ENCODE measurements at places on chromosomes 2 and 18. TPM values are rescaled to one million over a fixed set of nuclear protein-coding genes. Genes with fewer than 3 reads are reported as not detected.

GRCh38 chr2:80938463-80938862 lies 633.9 kb upstream of the LRRTM1 start:
- H3K36me3 ChIP-seq, result no peaks in the 10 kb centered on the region
- H3K4me3 ChIP-seq, result no peak overlapping the region
- H3K27ac ChIP-seq, result no peak overlapping the region

RSAD2 gene
- 2.8 TPM for total RNA-seq

GRCh38 chr2:151120011-151120410 lies 141.7 kb downstream of the RBM43 start:
- H3K27ac ChIP-seq, result no peak overlapping the region
- H3K36me3 ChIP-seq, result no peaks in the 10 kb centered on the region
- H3K27me3 ChIP-seq, result peaks cover 8% of the 10 kb centered on the region
- no peak for ATAC-seq
- no peak overlapping the region for H3K4me3 ChIP-seq
- H3K4me1 ChIP-seq, result no peaks in the 10 kb centered on the region

- no peak overlapping the region for H3K27ac ChIP-seq
- peak; percentile 40 for ATAC-seq
- peaks cover 43% of the 10 kb centered on the region for H3K27me3 ChIP-seq
- peaks cover 5% of the 10 kb centered on the region for H3K4me1 ChIP-seq
- H3K36me3 ChIP-seq, result peaks cover 14% of the 10 kb centered on the region
Observed at GRCh38 chr2:232927032-232927792, 57.1 kb downstream of the SNORC start.

DNA sequence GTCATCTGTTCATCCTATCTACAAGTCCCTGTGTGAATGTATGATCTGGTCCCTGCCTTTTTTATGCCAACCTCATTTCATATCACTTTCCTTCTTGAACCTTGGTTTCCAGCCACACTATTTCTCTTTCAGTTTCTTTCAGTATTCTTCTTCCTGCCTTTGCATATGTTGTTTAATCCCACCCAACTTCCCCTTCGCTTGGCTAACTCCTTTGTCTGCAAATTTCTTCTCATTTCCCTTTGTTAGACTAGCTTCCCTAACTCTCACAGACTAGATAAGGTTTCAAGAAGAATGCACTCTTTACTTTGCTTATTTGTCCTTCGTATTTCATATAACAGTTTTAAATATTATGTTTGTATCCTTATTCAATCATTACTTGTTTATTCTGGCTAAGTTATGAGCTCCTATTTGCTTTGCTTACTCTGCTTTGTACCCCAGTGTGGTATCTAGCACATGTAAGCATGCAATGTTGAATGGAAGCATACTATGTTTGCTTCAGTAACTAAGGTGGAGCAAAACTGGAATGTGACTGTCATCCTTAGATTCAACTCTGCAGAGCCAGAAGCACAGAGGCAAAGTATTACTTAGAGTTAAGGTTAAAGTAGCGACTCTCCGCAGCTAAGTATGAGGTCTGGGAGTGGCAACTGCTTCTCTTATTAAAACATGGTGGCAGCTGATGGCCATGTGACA lies 681.3 kb downstream of the CPS1 start:
- no peaks in the 10 kb centered on the region for H3K4me1 ChIP-seq
- no peak overlapping the region for H3K27ac ChIP-seq
- no peaks in the 10 kb centered on the region for H3K27me3 ChIP-seq

- H3K27ac ChIP-seq, result no peak overlapping the region
- no peak for ATAC-seq
- H3K4me3 ChIP-seq, result no peak overlapping the region
- H3K4me1 ChIP-seq, result no peaks in the 10 kb centered on the region
- H3K27me3 ChIP-seq, result no peaks in the 10 kb centered on the region
- peaks cover 42% of the 10 kb centered on the region for H3K36me3 ChIP-seq
Observed at GRCh38 chr2:190272457-190272842, 47.2 kb downstream of the HIBCH start.

DNA sequence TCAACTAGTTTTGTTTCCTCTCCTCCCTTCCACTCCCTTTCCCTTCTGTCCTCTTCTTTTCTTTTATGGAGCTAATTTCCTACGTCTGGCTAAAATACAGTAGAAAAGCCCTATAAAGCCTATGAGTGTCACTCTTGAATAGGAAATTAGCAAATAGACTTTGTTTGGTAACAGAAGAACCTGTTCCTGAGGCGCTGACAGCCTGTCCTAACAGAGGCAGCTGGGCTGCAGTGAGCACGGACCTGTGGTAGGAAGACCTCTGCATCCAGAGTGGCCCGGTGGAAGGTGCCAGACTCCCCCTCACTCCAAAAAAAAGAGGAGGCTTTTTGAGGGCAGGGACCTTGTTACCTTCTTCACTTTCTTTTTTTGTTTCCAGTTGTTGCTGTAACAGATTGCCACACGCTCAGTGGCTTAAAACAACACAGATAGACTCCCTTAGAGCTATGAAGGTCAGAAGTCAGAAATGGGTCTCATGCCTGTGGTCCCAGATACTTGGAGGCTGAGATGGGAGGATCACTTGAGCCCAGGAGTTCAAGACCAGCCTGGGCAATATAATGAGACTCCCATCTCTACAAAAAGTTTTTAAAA lies 81.2 kb upstream of the TXNDC2 start:
- no peak overlapping the region for H3K4me3 ChIP-seq
- ATAC-seq, result no peak
- H3K27me3 ChIP-seq, result peaks cover 26% of the 10 kb centered on the region
- no peaks in the 10 kb centered on the region for H3K4me1 ChIP-seq
- H3K36me3 ChIP-seq, result no peaks in the 10 kb centered on the region

- no peaks in the 10 kb centered on the region for H3K36me3 ChIP-seq
- H3K27me3 ChIP-seq, result no peaks in the 10 kb centered on the region
- H3K4me1 ChIP-seq, result peaks cover 14% of the 10 kb centered on the region
- peak overlapping the region; percentile 17 for H3K27ac ChIP-seq
- H3K4me3 ChIP-seq, result peak overlapping the region; percentile 61
Observed at GRCh38 chr2:12861344-12861930, 144.7 kb downstream of the TRIB2 start.

DNA sequence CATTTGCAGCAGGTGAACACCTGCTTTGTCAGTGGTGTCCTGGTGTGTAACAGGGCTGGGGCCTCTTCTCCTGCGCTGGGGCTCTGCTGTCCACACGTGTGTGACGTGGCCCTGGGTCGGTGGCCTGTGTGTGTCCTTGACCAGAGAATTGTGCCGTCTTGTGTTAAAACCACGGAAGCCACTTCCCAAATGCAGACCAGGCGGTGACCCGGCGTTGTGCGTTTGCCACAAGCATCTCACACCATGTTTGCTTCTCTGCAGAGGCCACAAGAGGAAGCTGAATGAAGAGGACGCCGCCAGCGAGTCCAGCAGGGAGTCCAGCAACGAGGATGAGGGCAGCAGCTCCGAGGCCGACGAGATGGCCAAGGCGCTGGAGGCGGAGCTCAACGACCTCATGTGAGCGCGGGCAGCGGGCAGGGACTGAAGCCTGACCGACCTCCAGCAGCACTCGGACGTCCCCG lies 44.3 kb upstream of the KCNG2 start:
- H3K27ac ChIP-seq, result no peak overlapping the region
- H3K4me1 ChIP-seq, result no peaks in the 10 kb centered on the region
- H3K27me3 ChIP-seq, result no peaks in the 10 kb centered on the region
- peaks cover 72% of the 10 kb centered on the region for H3K36me3 ChIP-seq
- no peak overlapping the region for H3K4me3 ChIP-seq

DNA sequence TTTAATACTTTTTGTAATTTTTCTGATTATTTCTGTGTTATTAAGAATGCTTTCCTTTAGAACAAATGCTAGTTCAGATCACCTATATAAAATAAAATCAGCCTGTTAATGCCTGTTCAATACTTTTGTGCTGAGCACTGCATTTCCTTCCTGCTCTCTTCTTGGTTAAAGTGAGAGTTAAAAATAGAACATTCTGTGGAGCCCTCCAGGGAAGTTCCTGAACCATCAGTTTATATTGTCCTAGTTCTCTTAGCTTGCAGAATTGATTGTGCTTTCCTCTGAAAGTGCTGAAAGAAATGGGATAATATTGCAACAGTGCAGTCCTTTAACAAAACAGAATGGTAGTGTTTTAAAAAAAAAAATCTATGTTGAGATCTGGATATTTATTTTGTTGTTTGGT lies 74.6 kb upstream of the UBXN4 start:
- H3K27me3 ChIP-seq, result no peaks in the 10 kb centered on the region
- no peak overlapping the region for H3K4me3 ChIP-seq
- no peak overlapping the region for H3K27ac ChIP-seq
- peaks cover 59% of the 10 kb centered on the region for H3K36me3 ChIP-seq

GRCh38 chr18:62324917-62325805 lies at the start of gene TNFRSF11A:
Gene TNFRSF11A, plus strand, starts transcription at chr18:62325310. Its CDS starts 43 bp downstream, at chr18:62325353.
- ATAC-seq, result peak; percentile 70
- H3K27me3 ChIP-seq, result peaks cover 43% of the 10 kb centered on the region

LAMA1 gene
- not detected for total RNA-seq

KCNJ13 gene
- not detected for total RNA-seq

DNA sequence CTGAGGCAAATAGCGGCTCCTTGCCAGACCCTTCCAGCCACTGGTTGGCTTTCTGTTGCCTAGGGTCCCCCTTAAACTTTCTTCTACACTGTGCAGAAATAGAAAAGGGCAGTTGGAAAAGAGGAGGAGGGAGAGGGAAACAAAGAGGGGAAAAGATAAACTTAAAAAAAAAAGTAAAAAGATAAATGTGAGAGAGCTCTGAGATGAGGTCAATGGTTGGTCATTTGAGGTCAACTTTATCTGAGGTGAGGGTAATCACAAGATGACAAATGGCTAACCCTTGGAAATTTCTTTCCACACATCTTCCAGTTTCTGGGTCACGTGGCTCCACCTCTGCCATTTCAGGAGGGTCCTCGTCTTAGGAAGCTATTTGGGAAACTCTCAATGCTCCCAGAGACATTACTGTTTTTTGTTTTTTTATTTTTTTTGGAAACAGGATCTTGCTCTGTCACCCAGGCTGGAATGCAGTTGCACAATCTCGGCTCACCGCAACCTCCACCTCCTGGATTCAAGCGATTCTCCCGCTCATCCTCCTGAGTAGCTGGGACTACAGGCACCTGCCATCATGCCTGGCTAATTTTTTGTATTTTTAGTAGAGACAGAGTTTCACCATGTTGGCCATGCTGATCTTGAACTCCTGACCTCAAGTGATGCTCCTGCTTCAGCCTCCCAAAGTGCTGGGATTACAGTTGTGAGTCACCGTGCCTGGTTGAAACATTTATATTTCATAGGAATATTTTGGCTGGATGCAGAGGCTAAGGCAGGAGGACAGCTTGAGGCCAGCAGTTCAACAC lies 199.9 kb downstream of the TGIF1 start:
- no peaks in the 10 kb centered on the region for H3K27me3 ChIP-seq
- no peaks in the 10 kb centered on the region for H3K36me3 ChIP-seq
- H3K4me1 ChIP-seq, result peaks cover 18% of the 10 kb centered on the region
- H3K27ac ChIP-seq, result no peak overlapping the region
- no peak for ATAC-seq

CD8A gene
- 2.7 TPM for total RNA-seq

DNA sequence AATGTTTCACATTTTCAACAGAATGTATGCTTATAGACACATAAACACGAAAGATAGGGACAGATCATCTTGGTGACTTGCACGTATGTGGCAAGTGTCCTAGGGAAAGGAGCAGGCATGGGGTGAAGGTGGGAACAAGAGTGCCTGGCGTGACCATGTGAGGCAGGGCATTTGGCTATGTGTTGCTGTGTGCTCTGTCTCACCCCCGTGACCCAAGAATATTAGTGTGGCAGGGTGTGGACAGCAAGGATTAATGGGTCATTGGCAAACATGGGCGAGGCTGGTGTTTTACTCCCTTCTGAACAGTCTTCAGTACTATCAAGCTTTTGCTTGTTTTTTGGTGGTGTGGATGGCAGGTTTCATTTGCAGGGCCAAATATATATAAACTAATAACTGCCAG lies 1.3 kb upstream of the VWA3B start:
- ATAC-seq, result no peak
- H3K4me1 ChIP-seq, result peaks cover 17% of the 10 kb centered on the region
- no peaks in the 10 kb centered on the region for H3K36me3 ChIP-seq

AOX1 gene
- total RNA-seq, result 0.04 TPM

- H3K4me3 ChIP-seq, result no peak overlapping the region
- ATAC-seq, result no peak
Observed at GRCh38 chr2:200350850-200351285, 44.4 kb downstream of the SPATS2L start.

DNA sequence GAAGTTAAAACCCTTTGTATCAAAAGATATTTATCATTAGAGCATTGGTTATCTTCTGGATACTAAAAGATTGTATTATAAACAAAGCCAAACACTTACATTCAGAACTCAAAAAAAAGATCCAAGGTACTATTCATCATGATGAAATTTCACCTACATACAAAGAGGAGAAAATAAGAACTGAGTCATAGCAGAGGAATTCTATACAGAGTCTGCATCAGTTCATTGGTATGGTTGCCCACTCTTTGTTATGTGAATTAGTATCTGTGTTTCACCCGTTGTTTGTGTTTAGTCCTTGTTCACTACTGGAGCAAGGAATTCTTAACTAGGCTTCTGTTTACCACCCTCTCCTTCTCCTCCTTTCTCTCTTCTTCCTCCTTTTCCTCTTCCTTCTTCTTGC lies 157.9 kb downstream of the LNPK start:
- no peak overlapping the region for H3K4me3 ChIP-seq
- peaks cover 33% of the 10 kb centered on the region for H3K27me3 ChIP-seq
- no peaks in the 10 kb centered on the region for H3K4me1 ChIP-seq
- no peak overlapping the region for H3K27ac ChIP-seq
- no peaks in the 10 kb centered on the region for H3K36me3 ChIP-seq
- ATAC-seq, result no peak

GRCh38 chr2:213108308-213108707 lies 43.1 kb downstream of the IKZF2 start:
- H3K4me1 ChIP-seq, result no peaks in the 10 kb centered on the region
- no peak for ATAC-seq
- H3K36me3 ChIP-seq, result no peaks in the 10 kb centered on the region
- H3K4me3 ChIP-seq, result no peak overlapping the region
- H3K27ac ChIP-seq, result no peak overlapping the region
- no peaks in the 10 kb centered on the region for H3K27me3 ChIP-seq
